ENCODE measurements at places on chromosomes 5 and 9.

DNA sequence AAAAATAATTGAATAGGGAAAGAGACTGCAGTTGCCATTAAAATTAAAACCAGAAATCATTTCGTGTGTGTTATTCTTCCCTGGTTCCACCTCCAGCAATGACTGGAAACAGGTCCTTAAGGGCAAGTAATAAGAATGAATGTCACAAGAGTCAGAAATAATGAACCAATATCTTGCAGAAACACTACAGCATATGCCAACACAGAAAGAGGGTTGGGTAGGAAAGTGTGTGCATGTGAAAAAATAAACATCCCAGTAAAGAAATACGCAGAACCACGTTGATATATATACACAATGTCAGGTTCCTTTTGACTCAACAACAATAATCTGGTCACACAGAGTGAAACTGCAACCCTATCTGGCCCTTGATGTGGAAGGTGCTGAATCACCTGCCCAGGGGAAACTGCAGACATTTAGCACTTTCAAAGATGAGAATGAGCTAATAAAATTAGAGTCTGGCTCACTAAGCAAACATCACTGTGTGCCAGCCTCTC lies 15.0 kb downstream of the HMHB1 start:
- no peak for DNase-seq

DNA sequence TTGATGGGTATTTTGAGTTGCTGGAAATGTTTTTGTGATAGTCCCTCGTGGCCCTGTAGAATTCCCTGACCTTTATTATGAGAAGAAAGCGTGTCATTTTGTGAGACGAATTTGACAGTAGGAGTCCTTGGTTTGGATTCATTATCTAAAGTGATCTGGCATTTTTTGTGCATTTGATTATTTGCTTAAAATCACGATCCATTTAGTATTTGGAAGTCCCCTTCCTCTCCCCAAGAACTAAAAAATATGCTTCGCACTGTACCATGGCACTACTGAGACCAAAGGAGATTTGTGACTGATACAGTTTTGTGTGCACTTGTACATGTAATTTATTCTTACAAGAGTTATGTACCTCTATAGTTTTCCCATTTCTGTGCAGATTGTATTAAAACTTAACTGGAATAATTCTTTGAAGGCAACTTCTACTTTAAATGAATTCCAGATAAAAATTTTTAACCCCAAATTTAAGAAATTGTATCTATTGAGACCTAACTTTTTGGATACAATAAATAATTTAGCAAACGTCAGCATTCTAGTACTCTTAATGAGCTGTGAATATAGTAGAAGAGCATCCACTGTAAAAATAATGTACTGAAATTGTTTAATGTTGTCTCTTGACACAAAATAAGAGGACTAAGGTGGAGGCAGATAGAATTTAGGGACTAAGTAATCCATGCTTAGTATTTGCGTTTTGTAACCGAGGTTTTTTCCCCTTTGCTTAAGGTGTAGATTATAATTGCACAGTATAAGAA lies 2.1 kb downstream of the MAP3K1 start:
- no peak for DNase-seq

GRCh38 chr9:35994959-35995358 lies 37.0 kb upstream of the OR2S2 start:
- DNase-seq = no peak

- peak; percentile 42 for DNase-seq
Measured at GRCh38 chr9:26264709-26265601, 586.7 kb upstream of the TUSC1 start.

GRCh38 chr5:132071338-132071707 lies 2.3 kb upstream of the CSF2 start:
- no peak for DNase-seq

GRCh38 chr5:129018837-129019236 lies 53.5 kb downstream of the SLC27A6 start:
- no peak for DNase-seq

GRCh38 chr9:89413963-89414638 lies 83.8 kb downstream of the SEMA4D start:
- no peak for DNase-seq

DNA sequence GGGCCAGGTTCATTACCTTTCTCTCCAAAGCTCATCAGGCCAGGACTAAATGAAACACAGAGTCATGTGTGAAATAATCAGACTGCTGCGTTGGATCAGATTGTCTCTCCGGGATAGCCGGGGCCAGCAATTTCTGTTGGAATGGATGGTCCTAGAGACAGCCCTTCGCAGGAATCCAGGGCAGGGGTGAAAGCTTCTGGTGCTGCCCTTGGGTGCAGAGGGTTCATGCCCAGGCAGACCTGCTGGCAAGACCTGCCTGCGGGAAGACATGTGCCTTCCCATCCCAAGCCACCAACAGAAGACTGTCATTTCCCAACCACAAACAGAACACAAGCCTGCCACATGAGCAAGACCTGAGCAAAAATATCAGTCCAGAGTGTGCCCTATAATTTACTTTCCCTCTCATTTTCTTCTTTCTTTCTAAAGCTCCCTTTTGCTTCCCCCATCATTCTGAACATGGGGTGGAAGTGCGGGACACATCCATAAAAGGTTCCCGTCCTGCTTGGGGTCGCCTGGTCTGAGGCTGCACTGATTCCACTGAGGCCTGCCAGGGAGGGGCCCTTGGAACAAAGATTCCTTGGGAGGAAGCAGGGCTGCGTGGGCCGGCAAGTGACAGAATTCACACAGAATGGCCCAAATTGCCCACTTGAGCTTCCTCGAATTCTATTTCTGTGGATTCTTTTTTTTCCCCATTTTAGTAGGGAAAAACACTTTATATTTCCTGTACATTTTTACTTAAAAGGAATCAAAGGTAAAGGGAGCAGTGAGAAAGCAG lies 57.3 kb downstream of the UBE2QL1 start:
- no peak for DNase-seq
